SK-N-SH treated with all-trans-retinoic acid at 6 μM for 48 hours (cell line): ENCODE measurements at places on chromosomes 3 and 15.

DNA sequence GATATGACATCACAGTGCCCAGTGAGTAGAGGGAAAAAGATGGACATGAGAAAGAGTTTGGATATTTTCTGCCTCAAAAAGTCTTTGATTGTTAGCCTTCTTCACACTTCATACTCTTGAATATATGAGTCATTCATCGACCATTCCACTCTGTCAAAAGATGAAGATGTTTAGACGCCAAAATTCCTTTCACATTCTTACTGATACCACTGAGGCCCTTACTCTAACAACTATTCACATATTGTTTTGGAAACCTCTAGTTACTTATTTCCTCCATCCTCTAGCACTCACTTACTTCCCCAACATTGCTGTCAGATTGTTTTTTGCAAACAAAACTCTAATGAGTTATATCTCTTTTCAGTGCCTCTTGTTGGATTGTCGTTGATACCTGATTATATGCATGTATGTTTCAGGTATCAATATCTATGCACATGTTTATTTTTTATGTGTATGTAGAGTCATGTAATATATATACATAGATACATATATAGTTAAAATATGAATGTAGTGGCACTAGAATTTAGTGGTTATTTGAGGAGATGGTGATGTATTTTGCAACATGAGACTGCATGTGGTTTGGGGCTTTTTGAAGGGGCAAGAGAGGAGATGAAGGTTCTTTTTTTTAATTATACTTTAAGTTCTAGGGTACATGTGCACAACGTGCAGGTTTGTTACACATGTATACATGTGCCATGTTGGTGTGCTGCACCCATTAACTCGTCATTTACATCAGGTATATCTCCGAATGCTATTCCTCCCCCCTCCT is 40.0 kb upstream of the OR5H6 start:
- no peak for ATAC-seq

DNA sequence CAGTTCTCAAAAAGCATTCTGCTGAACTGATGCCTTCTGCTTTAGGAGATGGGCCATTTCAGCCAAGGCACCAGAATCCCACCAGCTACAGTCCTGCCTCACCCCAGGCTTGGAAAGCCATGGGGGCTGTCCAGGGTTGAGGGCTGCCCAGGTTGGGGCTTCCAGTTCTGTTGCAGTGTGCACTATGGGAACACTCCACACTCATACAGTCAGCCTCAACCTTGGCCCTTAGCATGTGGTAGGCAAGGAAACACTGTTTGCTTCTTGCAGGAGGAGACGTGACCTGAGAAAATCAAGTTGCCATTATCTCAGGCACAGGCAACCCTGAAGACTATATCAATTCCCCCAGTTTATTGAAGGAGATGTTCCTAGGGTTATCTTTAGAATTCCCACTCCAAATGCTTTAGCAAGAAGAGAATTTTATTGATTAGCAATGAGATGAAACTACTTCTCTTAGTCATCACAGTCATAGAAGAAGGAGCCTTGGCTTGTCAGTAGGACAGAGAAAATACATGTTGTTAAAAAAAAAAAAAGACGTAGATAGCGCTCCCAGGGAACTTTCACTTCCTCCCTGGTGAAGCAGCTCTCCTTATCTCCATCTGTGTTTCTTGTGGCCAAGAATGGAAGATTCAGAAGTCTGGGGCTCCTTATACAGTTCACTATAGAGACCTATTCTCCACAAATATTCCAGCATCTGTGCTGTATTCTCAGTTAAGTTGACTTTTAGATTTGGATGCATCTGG is 38.3 kb upstream of the IL12A start:
- no peak for ATAC-seq

- peak; percentile 91 for ATAC-seq
These were observed at the start of gene GPR176 for GRCh38 chr15:39919748-39920509. Gene GPR176, minus strand, starts transcription at chr15:39920266. Its CDS starts 240 bp downstream, at chr15:39920026.

- no peak for ATAC-seq
These were observed 110.4 kb downstream of the C3orf70 start for GRCh38 chr3:185042312-185043050.

DNA sequence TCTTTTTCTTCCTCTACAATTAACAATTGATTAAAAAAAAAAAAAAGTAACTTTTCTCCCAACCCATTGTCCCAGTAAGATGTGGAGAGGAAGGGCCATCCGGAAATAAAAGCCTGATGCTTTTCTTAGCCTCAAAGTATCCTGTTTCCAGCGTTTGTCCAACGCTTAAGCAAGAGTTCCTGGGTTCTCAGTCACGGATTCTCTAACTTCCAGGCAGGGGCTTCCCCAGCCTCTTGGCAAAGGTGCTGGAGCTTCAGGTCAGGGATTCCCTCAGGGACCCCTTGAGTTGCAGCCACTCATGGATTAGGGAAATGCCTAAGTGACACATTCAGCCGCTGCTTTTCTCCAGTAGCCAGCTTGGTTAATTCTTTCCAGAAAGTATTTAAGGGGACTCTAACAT is 22.3 kb upstream of the C2CD4B start:
- no peak for ATAC-seq

DNA sequence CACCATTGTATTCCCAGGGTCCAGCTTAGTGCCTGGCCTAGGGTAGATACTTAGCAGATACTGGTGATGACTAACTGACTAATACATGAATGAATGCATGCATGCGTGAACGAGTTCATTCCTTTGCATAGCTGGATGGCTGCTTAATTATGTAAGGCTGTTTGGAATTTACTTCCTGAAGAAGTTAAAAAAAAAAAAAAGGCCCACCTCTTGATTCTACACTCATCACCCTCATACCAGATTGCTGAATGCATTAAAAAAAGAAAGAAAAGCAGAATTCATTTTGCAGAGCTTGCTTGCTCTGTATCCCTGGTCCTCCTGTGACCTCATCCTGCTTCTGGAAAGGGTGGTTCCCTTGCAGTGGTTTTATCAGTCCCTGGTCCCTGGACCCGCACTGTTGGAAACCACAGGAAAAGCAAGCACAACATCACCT is 277.6 kb upstream of the CFAP20DC start:
- no peak; the same call in 2 of the 3 replicates for ATAC-seq

- peak; percentile 87 for ATAC-seq
These were observed 1.9 kb downstream of the TBC1D2B start for GRCh38 chr15:78075490-78076230.

DNA sequence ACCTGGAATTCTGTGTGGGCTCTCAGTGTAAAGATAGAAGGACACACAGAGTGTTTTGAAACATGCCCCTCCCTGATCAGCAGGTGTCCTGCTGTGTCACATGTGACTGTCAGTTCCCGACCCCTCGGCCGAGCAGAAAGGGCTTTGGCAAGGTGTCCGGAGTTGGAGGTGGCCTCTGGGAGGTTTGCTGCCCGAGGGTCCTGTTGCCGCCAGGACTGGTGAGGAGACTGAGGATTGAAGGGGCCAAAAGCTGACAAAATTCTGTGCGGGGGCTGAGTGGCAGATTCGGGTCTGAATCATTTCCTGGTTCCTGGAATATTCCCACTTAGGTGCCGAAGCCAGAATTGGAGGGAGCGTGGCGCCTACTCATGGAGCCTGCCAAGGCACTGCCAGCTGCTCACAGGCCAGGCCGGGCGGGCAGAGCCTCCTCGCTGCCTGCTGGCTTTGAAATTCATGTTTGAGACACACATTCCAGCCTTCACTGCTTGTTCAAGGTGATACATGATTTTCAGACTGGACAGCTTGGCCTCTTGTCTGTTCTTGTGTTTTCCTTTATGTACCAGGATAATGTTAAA is 83.8 kb downstream of the APBA2 start:
- no peak for ATAC-seq

DNA sequence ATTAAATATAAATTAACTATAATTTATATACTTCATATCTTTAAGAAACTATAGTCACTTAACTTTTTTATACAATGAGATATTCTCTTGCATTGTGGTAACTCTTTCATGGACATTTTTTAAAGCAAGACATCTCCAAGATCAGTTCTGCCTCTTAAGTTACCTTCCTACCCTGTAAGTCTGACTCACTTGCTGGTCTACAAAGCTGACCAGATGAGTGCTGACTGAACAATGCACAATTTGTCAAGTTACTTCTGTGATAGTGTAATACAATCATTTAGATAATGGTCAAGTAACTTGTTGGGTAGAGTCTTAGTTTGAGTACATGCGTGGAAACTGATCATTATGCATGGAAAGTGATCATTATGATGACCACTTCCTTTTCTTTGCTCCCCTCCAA is 145.9 kb downstream of the MEIS2 start:
- ATAC-seq: 0 out of 3 replicates have a peak, but pooled peaks have one; percentile 9

DNA sequence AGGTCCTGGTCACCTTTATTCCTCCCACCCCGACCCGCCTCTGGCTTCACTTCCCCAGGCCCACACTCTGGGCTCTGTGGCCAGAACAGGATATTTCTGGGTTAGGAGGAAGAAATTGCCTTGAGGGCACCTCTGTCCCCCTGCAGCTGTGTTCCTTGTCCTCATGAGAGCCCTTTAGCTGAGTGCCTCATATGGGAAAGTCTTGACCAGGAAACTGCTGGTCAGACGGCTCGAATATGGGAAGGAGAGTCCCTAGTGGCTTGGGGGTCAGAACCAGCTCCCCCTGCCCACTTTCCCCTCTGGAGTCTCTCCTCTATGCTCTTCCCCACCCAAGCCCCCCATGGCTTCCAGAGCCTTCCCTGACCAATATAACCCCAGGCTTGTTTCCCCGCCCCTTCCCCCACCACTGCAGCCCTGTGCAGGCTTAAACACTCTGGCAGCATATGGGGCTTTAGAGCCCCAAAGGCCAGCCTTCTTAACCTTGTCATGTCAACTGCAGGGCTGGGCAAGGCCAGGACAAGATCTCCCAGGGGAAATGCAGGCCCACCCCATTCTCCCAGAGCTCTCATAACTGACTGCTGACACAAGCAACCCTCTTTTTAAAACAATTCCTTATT is 36.4 kb downstream of the SEC22C start:
- no peak for ATAC-seq

DNA sequence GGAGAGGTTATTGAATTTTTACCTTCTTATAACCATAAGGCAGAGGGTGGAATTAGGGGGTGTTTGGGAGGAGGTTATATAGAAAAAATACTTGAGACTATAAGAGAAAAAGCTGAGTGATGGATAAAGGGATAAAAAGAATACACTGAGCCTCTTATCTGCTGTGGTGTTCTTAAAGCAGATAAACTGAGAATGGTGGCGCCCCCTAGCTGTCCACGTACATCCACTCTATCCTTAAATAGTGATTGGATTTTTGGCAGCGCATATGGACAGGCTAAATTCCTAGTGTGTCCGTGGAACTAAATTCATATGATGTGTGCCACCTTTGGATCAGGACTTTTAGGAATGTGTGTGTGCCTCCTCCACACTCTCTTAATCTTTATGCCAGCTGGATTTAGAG is 121.1 kb downstream of the OXSM start:
- ATAC-seq: peak; percentile 39; the same call in 1 of the 3 replicates

DNA sequence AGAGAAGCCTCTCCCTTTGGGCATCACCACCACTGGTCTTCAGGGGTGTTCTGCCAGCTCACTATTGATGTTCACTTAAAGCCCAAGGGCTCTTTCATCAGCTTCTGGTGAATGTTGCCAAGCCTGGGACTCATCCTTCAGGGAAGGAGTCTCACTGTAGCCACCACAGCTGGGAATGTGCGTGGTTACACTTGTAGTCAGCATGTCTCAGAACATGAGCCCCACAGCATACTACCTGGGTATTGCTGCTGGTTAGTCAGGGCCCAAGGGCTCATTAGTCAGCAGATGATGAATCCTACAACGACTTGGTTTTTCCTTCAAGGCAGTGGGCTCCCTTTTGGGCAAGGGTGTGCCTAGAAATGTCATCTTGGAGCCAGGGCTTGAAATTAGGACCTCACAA is 412.9 kb downstream of the VGLL3 start:
- no peak for ATAC-seq

DNA sequence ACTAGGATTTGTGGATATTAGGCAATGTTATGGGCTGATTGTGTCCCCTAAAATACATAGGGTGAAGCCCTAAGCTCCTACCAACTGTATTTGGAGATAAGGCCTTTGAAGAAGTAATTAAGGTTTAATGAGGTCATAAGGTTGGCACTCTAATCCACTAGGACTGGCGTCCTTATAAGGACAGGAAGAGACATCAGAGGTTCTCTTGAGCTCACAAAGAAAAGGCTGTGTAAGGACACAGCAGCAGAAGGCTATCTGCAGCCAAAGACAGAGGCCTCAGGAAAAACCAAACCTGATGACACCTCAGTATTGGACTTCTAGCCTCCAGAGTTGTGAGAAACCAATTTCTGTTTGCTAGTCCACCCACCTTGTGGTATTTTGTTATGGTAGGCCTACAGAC is 416.7 kb downstream of the ZBTB20 start:
- ATAC-seq: no peak

- ATAC-seq: peak; percentile 77
These were observed 506 bp upstream of the ATP1B3 start for GRCh38 chr3:141875893-141876380.

DNA sequence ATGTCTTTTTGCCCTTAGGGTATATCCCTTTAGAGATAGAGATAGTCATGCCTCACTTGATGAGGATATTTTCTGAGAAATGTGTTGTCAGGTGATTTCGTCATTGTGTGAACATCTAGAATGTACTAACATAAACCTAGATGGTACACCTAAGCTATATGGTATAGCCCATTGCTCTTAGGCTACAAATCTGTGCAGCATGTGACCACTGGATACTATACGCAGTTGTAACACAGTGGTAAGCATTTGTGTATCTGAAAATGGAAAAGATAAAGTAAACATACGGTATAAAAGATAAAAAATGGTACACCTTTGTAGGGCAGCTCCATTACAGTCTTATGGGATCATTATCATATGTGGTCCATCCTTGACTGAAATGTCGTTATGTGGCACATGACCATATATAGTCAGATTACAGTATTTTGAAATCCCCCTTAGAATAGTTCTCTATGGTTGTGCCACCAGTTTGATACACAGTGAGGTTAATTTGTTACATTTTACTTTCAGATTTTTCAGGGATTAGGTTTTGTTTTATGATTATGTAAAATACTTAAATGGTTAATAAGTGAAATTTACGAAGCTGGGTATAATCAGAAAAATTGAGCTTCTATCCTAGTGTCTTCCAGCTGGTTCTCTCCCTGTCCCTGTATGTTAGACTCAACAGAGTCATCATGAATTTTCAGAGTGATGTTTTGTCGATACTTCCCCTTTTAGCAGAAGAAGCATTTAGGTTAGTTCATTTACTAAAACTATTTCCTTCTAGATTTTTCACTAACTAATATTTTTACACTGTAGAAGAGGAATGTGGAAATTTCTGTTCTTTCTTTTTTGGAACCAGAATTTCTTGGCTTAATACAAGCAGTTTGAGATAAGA is 12.8 kb downstream of the SETD5 start:
- ATAC-seq: no peak

DNA sequence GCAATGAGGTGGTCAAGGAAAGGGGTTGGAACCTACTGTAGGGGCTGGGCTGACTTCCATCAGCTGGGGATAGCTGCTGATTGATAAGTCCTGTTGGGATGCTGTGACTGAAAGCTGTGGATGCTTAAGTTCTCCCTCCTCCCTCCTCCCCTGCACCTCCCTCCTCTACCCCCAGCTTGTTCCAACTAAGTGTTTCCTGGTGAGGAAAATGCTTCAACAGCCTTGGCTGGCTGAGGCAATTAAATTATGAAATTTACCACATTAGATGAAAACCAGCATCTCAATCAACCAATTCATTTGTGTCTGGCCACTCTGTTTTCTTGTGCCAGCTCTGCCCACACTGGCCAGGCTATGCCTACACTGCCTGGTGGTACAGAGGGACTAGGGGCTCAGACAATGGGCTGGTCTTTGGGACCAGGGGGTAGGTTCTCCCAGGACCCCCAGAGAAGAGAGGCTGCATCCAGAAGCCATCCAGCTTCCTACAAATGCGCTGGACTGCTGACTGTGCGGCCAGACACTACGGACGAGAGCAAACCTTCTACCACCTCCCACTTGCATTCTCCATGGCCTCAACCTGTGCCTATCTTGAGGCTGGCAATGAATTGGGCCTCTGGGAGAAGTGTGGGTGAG is 2.5 kb downstream of the KLHL25 start:
- no peak for ATAC-seq
